Fibroblast of skin of back (primary cell): ENCODE measurements at places on chromosomes 3 and 15.

- DNase-seq: no peak
Observed at GRCh38 chr15:90049666-90050604, 48.8 kb downstream of the ZNF710 start.

DNA sequence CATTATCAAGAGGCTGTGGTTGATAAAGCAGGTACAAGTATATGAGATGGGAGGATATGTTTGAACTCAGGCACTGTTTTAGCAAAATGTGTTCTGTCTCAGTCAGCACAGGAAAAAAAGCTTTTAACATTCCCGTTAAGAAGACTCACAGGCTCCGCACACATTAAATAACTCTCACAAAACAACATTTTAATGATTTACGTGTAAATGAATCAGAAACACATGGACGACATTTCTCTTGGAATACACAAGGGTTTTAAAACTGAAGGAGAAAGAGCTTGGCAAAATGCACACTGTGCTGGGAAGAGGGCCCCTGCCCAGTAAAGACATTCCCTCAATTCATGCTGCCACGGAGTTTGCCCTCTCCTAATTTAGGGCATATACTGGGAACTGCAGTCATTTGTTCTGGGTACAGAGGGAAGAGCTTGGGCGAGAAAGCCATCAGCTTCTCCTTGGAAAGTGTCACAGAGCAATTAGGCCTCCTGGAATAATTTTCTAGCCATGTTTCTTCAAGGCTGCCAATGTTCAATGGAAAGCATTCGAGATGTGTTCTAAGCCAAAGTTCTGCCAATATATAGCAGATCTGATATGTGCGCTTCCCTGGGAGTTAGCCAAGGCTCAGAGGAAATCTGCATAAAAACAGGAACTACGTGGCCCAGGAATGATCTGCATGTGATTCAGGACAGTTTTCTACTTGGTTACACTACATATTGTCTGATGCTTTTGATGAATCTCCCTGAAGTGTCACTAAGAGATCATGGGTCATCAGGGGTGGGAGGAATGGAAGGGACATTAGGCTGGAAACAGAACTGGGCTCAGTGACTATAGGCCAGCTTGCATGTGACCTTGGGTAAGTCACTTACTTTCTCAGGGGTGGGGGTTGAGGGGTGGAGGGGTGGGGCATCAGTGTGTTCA lies 2.2 kb upstream of the MASP1 start:
- no peak for DNase-seq

DNA sequence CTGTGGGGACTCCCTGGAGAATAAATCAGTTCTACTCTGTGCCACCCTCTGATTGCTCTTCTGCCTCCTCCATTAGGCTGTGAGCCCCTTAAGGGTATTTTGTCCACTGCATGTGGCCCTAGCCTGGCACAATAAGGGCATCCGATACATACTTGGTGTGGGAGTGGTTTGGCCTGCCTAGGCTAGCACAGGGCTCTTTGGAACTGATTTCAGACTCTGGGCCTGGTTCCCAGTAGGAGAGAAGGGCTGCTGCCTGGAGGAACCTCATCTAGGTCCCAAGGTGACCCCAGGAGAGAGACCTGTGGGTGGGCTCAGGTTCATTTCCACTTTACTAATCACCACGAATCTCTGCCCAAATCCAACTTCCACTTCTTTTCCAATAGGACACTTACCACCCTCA lies 5.3 kb upstream of the CTDSPL start:
- DNase-seq: no peak

GRCh38 chr3:71206305-71207165 lies 377.0 kb downstream of the FOXP1 start:
- no peak for DNase-seq

DNA sequence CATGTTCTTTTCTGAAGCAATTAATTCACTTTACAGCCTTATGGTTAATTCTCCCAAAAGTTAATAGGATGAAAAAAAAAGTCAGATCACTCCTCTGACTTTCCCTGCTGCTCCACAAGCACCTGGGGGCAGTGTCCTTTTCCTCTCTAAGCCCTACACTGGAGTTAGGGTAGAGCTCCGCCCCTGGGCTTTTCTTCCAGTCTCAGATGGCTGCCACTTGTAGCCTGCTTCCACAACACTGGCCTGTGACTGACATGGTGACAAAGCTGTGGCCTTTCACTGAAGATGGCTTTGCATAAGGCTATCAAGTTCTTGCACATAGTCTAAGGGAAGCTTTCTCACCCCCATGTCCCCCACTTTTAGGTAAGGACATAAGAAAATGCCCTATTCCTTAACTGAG lies 1.3 kb upstream of the MON1A start:
- DNase-seq: peak; percentile 8

- no peak for DNase-seq
Observed at GRCh38 chr3:13702286-13702685, 153.4 kb downstream of the FBLN2 start.

- no peak for DNase-seq
Observed at GRCh38 chr15:76663529-76663928, 241.6 kb downstream of the SCAPER start.

GRCh38 chr3:187725653-187726370 lies 19.5 kb downstream of the BCL6 start:
- DNase-seq: no peak

DNA sequence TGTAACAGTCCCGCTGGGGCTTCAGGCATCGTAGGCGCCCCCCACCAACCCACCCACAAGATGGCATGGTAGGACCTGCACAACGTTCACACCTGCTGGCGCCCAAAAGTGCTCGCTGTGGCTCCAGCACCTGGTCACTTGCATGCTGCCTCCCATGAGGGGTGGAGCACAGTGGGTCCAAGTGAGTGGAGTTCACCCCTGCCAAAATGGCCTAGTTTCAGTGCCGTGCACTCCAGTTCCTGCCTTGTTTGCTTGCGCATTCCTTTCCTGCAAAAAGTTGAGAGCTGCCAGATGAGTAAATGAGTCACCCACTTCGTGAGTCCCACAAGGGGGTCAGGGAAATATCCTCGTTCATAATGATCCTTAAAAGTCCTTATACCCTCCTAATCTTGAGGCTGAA lies 788.7 kb upstream of the DPPA4 start:
- peak; percentile 5 for DNase-seq

- peak; percentile 98 for DNase-seq
Observed at GRCh38 chr15:63476229-63476632, 28.2 kb upstream of the USP3 start.

DNA sequence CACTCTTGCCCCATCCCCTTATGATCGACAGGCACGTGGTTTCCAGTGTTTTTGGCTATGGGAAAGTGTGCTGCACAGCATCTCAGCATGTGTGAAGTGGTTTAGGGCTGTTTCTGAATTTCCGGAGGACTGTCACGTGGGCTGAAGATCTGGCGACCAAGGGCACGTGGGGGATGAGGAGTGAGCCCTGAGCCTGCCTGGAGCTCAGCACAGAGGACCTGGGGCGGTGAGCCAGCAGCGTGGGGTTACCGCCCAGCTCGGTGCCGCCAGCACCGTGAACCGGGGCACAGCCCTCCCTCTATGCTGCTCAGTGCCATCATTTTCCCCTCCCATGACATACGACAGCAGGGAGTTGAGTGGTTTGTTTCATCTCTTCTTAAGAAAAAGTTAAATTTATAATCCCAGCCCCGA lies 150.2 kb downstream of the DNAJB8 start:
- DNase-seq: peak; percentile 18

GRCh38 chr3:41936384-41936783 lies 25.5 kb downstream of the ULK4 start:
- no peak for DNase-seq

GRCh38 chr3:141521781-141522180 lies 35.0 kb downstream of the RASA2 start:
- no peak for DNase-seq

GRCh38 chr3:130828948-130829947 lies 64.6 kb upstream of the ATP2C1 start:
- no peak for DNase-seq

GRCh38 chr3:170346481-170347392 lies 10.8 kb upstream of the SKIL start:
- peak; percentile 65 for DNase-seq

GRCh38 chr3:65830948-65831732 lies 207.6 kb downstream of the MAGI1 start:
- DNase-seq: no peak

GRCh38 chr3:195914648-195915473 lies 6.5 kb upstream of the TNK2 start:
- peak; percentile 97 for DNase-seq

DNA sequence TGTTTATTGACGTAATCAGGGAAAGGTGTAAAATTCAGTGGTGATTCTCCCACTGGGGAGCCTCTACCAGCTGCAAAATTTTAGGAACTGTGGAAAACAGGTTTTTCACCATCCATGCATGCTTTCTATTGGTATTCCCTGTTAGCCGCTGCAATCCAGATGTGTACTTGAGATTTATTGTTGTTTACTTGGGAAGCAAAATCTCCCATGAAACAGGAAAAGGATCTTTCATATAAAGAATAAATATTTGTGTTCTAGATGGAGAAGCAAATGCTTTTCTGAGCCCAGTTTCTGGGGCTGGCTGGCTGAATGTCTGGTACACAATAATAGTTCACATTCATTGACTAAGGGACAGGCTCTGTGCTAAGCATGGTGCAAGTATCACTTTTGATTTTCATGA lies 144.6 kb upstream of the RASGRP1 start:
- no peak for DNase-seq

- peak; percentile 77 for DNase-seq
Observed at GRCh38 chr3:59442046-59442445, 392.2 kb upstream of the CFAP20DC start.

- no peak for DNase-seq
Observed at GRCh38 chr3:27526614-27527315, 42.6 kb upstream of the SLC4A7 start.

GRCh38 chr3:73098873-73099272 lies 37.4 kb downstream of the EBLN2 start:
- DNase-seq: no peak

- DNase-seq: peak; percentile 97
Observed at GRCh38 chr15:82081914-82082762, 36.3 kb upstream of the MEX3B start.

GRCh38 chr15:87939848-87940457 lies 316.6 kb downstream of the NTRK3 start:
- DNase-seq: no peak

- no peak for DNase-seq
Observed at GRCh38 chr3:39102504-39103323, 4.7 kb downstream of the GORASP1 start.

GRCh38 chr3:188154809-188155574 lies 1.0 kb downstream of the LPP start:
- DNase-seq: peak; percentile 36

DNA sequence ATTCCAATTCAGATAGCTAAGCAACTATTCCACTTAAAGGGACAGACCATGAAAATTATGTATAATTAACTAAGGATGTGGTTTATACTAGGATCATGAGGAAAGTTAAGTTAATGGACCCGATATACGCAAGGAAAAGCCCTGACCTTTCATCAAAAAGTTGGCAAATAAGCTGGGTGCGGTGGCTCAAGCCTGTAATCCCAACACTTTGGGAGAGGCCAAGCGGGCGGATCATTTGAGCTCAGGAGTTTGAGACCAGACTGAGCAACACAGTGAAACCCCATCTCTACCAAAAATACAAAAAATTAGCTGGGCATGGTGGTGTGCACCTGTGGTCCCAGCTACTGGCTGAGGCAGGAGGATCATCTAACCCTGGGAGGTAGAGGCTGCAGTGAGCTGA lies 39.6 kb downstream of the SCAP start:
- no peak for DNase-seq

- DNase-seq: no peak
Observed at GRCh38 chr3:63015614-63016309, 140.5 kb upstream of the CADPS start.

DNA sequence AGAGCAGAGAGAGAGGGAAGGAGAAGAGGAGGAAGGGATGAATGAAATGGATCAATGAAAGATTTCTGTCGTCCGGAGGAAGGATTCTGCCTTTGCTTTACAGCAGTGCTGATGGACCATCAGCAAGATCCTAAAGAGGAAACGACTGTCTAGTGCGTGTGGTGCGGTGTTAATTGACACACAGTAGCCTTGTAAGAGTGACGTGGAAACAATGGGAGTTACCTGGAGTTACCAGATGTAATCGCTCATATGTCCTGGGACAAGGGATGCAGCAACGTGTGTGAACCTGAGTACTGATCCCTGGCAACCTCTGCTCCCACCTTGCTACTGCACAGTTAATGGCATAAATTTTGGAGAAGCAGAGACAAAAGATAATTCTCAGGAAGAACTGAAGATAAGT lies 62.6 kb upstream of the TPRG1 start:
- DNase-seq: no peak

GRCh38 chr15:78054966-78055365 lies 22.5 kb downstream of the TBC1D2B start:
- no peak for DNase-seq
